ENCODE measurements at places on chromosomes 1 and 21. TPM values are rescaled to one million over a fixed set of nuclear protein-coding genes. Genes with fewer than 3 reads are reported as not detected.

MCOLN2 gene
- total RNA-seq: 3.5 TPM

FAM151A gene
- not detected for total RNA-seq

PALMD gene
- 2.0 TPM for total RNA-seq

RXFP4 gene
- total RNA-seq: not detected

PCBP3 gene
- total RNA-seq: 1.9 TPM

NBPF20 gene
- total RNA-seq: 3.3 TPM

CADM3 gene
- total RNA-seq: not detected

BGLAP gene
- total RNA-seq: not detected

PAPPA2 gene
- 2.2 TPM for total RNA-seq

KIF21B gene
- under 0.01 TPM for total RNA-seq

ASCL5 gene
- not detected for total RNA-seq

DEDD gene
- total RNA-seq: 35.9 TPM

ZNF683 gene
- not detected for total RNA-seq

GIPC2 gene
- total RNA-seq: 0.33 TPM

SH2D5 gene
- total RNA-seq: 4.2 TPM

ZNF670 gene
- total RNA-seq: 1.8 TPM

CORT gene
- not detected for total RNA-seq

ATP1B1 gene
- 11.5 TPM for total RNA-seq

CFAP74 gene
- total RNA-seq: not detected

EXTL1 gene
- 0.83 TPM for total RNA-seq

C1orf167 gene
- total RNA-seq: 0.99 TPM

OR6K2 gene
- total RNA-seq: not detected

IL22RA1 gene
- total RNA-seq: 0.17 TPM
